ENCODE measurements at places on chromosomes 1 and 21.

GRCh38 chr1:104946558-104947210 is 1197.0 kb downstream of the AMY1C start:
- DNase-seq, result no peak

DNA sequence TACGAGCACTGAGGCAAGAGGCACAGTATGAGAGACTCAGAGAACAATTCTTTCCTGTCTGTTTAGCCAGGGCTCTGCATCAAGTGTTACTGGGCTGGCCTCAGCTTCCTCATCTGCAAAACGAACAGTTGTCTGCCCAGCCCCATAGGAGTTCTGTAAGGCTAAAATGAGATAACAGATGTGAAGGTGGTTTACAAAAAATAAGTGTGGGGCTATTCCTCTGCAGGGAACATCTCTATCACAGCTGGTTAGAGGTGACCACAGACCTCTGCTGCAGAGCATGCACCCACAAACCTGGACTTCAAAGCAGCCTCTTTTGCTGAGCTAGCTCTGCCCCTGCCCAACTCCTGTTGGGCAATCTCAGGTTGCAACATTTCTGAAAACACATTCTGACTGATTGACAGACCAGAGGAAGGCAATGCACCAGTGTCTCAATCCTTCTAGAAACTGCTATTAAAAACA is 10.5 kb upstream of the OLIG1 start:
- peak; percentile 38 for DNase-seq

- DNase-seq, result peak; percentile 53
Measured at GRCh38 chr21:31180256-31181081, 142.2 kb upstream of the KRTAP19-8 start.

DNA sequence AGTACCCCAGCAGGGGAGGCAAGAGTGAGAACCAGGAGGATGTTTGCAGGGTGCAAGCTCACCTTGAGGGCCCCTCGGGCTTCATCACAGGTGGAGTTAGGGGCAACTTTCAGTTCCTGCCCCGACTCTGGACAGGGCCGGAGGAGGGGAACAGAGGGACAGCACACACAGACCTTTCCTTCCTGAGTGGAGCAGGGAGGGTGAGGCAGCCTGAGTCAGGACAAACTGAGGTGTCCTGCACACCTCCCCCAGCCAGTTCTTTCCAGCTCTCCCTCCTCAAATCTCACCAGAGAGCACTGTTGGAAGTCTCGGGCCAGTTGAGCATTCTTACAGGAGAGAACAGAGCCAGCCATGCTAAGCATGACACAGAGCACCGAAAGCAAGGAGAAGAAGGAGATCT is 1.5 kb downstream of the ENTREP3 start:
- no peak for DNase-seq
